Bronchial epithelial cell (primary cell): ENCODE measurements at places on chromosomes 7 and 10. TPM values are rescaled to one million over a fixed set of nuclear protein-coding genes. Genes with fewer than 3 reads are reported as not detected.
A peak's percentile ranks its signal among the peaks of the same experiment; 100 is the strongest.

GRCh38 chr7:79425665-79426064 lies 27.8 kb downstream of the MAGI2 start:
- DNase-seq: no peak

The ADAM22 gene
- total RNA-seq: under 0.01 TPM in 1 of 2 replicates, not detected in the other

GRCh38 chr7:115066634-115067033 lies 144.7 kb downstream of the MDFIC start:
- no peak for DNase-seq

The LIPF gene
- total RNA-seq: not detected in 2 replicates

DNA sequence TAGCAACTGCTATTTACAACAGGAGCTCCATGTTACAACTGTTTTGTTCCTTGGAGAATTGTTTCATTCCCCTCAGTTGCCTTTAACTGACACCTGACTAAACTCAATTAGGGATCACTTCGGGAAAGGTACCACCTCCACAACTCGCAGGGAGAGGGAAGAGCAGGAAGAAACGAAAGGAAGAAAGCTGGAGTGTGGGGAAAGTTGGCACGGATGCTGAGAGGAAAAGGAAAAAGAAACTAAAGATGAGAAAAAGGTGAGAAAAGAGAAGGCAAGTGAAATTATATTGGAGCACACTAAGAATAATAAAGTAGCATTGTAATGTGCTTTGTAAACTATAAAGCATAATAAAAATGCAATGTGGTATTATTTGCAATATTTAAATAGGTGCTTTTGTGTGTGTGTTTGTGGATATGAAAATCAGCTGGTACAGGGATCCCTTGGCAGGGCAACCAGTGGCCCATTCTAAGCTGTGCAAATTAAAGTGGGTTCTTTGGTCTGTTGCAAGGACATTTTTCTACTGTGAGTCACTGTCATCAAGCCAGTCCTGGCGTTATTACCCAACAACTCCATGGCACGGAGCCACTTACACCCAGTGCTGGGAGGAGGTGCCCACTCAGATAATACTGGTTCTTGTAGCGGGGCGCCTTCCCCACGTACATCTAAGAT lies 45.9 kb downstream of the HIPK2 start:
- DNase-seq: peak; percentile 92

GRCh38 chr10:49426490-49427360 lies 30.8 kb upstream of the DRGX start:
- DNase-seq: peak; percentile 8

DNA sequence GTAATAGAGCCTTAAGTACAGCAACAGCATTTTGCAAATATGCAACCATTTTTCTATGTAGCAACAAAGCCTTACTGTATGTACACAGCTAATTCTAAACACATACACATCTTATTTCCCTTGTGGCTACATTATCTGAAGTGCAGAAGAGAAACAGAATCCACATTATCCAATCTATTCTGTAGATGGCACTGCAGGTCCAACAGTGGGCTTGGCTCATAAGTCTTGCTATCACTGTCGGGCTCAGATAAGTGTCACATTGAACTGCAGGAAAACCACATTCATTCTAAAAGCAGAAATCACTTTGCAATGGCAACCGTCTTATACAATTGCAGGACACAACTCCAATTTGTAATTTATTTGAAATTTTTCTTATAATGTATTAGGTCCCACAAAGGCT lies 109.8 kb upstream of the NOBOX start:
- peak; percentile 27 for DNase-seq

The ASB10 gene
- total RNA-seq: not detected in 2 replicates

- no peak for DNase-seq
These were observed 280.9 kb upstream of the IGFBP3 start for GRCh38 chr7:46201961-46202360.

- DNase-seq: peak; percentile 26
These were observed 194.4 kb downstream of the TPST1 start for GRCh38 chr7:66399566-66399965.

- no peak for DNase-seq
These were observed 54.6 kb downstream of the ASB4 start for GRCh38 chr7:95540366-95540765.

The LIPM gene
- not detected in 2 replicates for total RNA-seq

- no peak for DNase-seq
These were observed 53.9 kb downstream of the NOC3L start for GRCh38 chr10:94308866-94309265.

- no peak for DNase-seq
These were observed 118.1 kb upstream of the SEM1 start for GRCh38 chr7:96827701-96828100.

- DNase-seq: peak; percentile 23
These were observed 219.7 kb downstream of the MTERF1 start for GRCh38 chr7:91660734-91661356.

DNA sequence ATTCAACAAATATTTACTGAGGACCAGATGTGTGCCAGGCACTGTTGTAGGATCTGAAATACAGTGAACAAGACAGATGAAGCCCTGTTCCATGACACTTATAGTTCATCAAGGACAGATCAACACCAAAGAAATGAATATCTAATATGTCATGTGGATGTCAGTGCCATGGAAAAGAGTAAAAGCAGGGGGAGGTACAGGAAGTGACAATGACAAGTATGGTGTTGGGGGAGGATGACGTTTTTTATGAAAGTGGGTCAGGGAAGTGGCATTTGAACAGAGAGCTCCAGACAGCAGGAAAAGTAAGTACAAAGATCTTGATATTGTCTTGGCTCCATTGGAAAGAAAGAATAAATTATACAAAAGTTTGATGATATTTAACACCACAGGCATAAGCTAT lies 7.0 kb upstream of the SFMBT2 start:
- DNase-seq: no peak

- no peak for DNase-seq
These were observed 218.8 kb downstream of the PHF14 start for GRCh38 chr7:11192506-11192905.

- DNase-seq: no peak
These were observed 3.9 kb downstream of the HIP1 start for GRCh38 chr7:75734586-75735458.

The DPY19L1 gene
- total RNA-seq: 8.7 and 13.4 TPM in 2 replicates

The TRIM50 gene
- not detected in 2 replicates for total RNA-seq

GRCh38 chr7:35697414-35698175 lies 2.7 kb upstream of the HERPUD2 start:
- DNase-seq: peak; percentile 83

DNA sequence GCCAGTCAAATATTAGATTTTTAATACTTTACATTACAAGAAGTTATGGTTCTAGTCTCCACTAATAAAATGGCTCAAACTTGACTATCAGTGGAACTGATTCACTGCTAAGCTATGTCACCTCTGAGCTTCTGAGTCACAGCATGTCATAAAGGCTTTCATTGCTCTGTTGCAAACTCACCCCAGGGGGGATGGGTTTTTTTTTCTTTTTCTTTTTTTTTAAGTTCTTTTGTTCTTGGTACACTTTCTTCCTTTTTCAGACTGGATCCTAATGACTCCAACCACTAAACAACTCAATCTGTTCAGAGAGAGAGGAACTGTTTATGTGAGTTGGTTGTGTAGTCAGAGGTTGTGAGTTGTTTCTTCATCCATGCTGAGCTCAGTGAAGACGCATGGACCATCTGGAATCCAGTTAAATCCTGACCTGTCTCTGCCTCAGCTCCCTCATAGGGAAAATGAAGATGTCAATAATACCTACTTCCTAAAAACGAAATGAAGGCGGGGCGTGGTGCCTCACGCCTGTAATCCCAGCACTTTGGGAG lies 11.0 kb downstream of the MYOF start:
- DNase-seq: peak; percentile 95

DNA sequence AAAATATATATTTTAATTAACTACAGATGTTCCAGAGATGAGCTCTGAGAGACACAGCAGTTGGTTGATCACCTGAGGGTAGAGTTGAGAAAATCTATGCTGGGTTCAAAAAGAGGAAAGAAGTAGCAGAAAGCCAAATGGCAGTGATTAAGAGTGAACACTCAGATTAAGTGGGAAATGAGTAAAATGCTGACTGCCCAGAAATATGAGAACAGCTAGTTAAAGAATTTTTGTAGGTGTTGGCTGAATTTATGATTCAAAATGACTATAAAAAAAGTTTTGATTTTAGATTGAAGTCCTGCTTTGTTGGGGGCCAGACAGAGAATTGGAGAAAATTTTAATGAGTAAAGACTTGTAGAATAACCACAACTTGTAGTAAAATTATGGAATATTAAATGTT lies 9.8 kb downstream of the TCTN3 start:
- DNase-seq: no peak

DNA sequence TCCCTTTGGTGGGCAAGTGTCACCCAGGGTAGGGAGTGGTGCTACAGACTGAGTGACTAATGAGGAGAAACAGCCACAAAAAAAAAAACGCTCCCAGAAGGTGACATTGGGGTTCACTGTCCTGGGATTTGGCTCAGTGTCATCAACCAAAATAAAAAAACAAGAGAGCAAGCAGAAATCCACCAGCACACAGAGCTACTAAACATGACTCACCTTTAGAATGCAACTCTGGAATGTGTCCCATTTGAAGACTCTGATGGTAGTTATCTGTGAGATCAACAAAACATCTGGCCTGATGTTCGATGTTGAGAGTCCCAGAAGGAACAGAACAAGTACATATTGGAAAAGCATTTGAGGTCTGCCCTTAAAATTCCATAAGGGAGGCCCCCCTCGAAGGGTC lies 200.3 kb upstream of the LYZL2 start:
- no peak for DNase-seq

- DNase-seq: no peak
These were observed 1.1 kb downstream of the ADRA2A start for GRCh38 chr10:111077785-111078504.

DNA sequence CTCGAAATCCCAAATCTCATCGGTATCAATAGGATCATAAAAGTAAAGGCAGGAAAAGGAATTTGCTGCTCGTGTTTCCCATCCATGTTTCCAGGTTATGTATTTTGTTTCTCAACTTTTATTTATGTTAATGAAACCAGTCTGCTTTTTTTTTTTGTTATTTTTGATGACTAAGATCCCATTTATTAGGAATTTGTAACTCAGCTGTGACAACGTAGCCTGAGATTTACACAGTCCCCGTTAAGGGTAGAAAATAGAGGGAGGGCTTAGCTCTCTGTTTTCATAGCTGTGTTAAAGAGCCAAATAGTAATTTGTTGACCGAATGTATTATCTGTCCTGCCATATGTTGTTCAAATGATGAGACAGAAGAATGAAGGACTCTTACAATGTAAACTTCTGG lies 164.0 kb downstream of the MGMT start:
- DNase-seq: no peak

- no peak for DNase-seq
These were observed 7.4 kb upstream of the APBB1IP start for GRCh38 chr10:26430641-26431163.

The LANCL2 gene
- 11.0 and 14.7 TPM in 2 replicates for total RNA-seq

The PPP1R3C gene
- 17.4 and 39.8 TPM in 2 replicates for total RNA-seq

- DNase-seq: no peak
These were observed 457.4 kb upstream of the GALNT17 start for GRCh38 chr7:70674571-70675010.

DNA sequence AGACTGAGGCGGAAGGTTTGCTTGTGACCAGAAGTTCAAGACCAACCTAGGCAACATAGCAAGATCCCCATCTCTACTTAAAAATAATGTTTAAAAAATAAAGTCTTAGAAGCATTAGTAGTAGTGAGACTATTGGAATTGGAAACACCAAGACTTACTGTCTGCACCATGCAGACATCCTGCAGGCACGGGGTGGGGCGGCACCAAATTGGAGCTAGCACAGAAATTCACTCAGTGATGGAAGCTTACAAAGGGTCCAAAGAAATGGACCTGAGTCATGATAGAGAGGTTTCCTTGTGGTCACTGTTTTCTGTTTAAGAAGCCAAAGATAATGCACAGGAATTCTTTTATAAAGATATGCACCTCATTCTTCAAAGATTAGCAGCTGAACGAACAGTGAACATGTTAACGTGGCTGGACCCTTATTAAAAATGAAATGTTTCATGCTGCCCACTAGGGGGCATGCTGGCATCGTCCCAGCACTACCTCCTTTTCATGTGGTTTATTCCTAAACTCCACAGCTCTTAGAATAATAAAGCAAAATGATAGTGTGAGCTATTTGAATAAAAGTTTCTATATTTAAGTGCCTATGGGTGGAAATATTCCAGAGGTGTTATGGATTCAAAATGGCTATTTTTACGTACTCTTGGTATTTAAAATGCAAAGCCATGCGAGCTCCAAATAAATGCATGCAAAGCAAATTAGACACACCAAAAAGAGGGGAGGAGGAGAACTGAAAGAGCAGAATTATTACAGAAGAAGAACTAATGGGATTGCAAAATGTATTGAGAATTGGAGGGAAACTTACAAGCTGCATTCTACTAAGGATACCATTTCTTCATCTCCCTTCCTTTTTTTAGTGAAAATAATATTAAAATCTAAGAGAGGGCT lies 28.6 kb downstream of the PDSS1 start:
- peak; percentile 55 for DNase-seq
